ENCODE measurements at places on chromosomes 11 and 22.

- DNase-seq: peak; percentile 5
Observed at GRCh38 chr11:104968856-104969776, 742 bp upstream of the CASP4 start.

GRCh38 chr11:47791774-47792430, 24.8 kb upstream of the FNBP4 start:
- no peak for DNase-seq

DNA sequence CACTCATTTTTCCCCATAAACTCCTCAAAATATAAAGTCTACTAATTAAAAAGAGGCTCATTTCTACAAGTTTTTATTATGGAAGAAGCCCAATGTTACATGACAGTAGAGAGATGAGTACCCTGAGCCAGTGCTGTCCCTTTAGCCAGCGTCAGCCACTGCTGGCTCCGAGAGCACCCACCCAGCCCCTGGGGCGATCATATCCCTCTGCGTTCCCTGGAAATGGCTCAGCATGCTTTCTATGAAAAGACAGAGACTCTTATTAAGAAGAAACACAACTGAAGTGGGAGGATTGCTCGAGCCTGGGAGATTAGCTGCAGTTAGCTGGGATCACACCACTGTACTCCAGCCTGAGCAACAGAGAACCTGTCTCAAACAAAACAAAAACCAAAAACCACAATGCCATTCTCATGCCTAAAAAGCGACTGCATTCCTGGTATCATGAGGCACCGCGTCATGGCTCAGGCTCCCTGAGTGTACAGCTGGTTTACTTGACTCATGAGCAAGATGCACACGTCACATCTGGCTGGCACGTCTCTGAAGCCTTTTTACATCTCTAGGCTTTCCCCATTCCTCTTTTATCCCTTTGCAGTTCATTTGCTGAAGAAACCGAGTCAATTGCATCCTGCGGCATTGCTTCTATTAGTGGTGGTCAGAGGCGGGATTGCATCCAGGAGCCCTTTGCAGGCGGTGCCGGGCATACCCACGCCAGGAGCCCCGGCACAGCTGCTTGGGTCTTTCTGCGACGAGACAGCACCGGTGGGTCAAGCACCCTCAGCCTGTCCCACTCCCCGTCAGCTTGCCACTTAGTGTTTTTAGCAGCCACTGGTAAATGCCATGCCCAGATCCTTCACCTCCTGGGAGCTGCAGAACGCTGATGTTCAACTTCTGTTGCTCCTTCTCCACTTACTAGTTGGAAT, 119.9 kb downstream of the CTTN start:
- peak; percentile 11 for DNase-seq

DNA sequence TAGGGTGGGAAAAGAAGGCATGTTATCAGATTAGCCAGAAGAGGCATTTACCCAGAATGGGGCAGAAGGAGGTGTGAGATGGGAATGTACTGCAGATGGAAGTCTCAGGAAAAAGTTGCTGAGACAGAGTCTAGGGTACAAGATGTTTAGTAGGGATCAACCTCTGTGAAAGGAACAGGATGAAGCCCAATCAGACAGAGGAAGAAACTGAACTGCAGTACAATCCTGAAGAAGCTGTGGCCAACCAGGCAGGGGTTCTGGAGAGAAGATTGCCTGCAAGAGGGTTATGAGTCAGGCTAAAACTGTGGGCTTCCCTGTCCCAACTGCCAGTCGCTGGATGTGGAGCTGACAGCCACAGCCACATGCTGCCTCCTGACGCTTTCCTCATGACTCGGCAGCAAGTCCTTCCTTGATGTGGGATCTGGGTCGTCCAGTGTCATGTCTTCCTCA, 64.0 kb downstream of the CWC15 start:
- DNase-seq: peak; percentile 68

- DNase-seq: no peak
Observed at GRCh38 chr22:29798318-29798717, 31.1 kb downstream of the UQCR10 start.

DNA sequence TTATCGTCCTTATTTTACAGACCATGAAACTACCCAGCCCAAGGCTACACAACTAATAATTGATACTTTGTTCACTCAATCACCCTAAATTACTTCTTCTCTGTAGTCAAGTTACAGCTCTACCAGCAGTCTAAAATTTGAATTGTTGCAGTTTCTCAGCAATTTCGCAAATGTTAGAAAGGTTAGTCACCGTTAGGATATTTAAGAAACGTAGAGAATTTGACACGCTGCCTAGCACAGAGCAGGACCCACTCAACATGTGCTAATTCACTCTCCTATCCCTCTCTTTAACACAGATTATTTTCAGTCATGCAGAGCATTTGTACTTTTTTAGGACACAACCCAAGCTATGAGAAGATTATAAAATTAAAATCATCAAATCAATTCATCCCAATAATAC, 771.1 kb upstream of the LUZP2 start:
- DNase-seq: peak; percentile 26

GRCh38 chr11:537622-538430, 499 bp downstream of the LRRC56 start:
- DNase-seq: no peak

DNA sequence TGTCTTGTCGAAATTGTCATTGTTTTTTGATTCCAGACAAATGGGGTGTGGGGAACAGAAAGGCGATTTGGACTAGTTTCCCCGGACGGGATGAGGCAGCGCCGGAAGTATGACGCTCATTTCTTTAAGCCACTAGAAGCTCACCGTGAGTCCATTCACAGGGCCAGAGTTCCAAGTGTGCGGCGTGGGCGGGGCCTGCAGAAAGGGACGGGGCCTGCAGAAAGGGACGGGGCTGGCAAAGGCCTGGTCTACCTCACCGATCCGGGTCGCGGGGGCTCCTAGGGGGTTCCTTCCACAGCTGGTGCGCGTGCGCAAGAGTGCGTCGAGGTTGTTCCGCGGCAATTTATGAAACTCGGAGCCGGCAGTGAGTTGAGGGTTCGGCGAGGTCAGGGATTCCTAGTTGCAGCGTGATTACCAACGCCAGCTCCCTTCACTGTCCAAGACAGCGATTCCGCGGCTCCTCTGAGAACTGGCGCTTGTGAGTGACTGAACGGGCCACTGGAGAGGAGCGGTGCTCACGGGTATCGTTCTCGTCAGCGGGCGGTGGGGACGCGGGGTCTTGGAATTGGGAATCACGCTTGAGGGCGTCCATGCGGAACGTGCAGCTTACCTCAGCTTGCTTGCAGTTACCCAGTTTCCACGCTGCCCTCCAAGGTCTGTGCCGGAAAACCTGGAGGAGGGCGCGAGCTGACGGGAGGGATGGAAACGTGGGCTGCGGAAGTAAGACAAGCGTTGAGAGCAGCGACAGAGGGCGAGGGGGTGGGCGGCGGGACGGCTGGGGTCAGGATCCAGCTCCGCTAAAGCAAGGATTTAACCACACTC, at the start of gene ZNF215:
ZNF215 (plus strand) TSS at position 219 of the 822 bp plus-strand sequence. CDS start 5,847 bp downstream, outside the sequence.
- peak; percentile 83 for DNase-seq

DNA sequence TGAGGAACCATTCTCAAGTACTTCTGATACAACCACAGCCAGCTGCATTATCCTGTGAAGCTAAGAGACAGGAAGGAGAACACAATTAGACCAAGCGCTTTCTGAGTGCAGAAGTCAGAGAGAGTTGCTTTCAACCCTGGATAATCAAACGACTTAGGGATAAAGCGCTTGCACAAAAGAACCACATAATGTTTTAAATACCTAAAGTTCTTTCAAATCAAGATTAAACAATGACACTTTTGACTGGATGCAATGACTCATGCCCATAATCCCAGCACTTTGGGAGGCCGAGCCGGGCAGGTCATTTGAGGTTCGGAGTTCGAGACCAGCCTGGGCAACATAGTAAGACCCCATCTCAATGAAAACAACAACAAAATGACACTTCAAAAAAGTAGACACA, 145.1 kb downstream of the SWAP70 start:
- DNase-seq: peak; percentile 65

DNA sequence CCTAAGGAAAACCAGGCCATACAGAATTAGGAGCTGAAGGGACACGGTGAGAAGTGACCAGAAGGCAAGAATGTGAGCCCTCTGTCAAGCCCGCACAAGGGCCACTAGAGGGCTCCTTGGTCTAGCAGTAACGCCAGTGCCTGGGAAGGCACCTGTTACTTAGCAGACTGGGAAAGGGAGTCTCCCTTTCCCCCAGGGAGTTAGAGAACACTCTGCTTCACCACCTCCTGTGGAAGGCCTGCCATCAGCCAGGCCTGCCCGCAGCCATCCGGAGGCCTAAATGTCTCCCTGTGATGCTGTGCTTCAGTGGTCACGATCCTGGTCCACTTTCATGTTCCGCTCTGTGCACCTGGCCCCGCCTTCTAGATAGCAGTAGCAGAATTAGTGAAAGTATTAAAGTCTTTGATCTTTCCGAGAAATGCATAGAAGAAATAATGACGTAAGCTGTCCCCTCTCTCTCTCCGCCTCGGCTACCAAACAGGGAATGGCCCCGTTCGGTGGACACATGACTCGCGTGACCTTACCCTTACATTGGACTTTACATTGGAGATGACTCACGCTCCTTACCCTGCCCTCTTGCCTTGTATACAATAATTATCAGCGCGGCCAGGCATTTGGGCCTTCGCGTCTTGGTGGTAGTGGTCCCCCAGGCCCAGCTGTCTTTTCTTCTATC, 10.7 kb upstream of the GSTP1 start:
- peak; percentile 45 for DNase-seq

GRCh38 chr22:40107851-40108378, 69.8 kb upstream of the TNRC6B start:
- no peak for DNase-seq

- no peak for DNase-seq
Observed at GRCh38 chr11:45060707-45061106, 85.7 kb upstream of the PRDM11 start.

- DNase-seq: no peak
Observed at GRCh38 chr22:29319072-29319471, 3.6 kb upstream of the RASL10A start.

DNA sequence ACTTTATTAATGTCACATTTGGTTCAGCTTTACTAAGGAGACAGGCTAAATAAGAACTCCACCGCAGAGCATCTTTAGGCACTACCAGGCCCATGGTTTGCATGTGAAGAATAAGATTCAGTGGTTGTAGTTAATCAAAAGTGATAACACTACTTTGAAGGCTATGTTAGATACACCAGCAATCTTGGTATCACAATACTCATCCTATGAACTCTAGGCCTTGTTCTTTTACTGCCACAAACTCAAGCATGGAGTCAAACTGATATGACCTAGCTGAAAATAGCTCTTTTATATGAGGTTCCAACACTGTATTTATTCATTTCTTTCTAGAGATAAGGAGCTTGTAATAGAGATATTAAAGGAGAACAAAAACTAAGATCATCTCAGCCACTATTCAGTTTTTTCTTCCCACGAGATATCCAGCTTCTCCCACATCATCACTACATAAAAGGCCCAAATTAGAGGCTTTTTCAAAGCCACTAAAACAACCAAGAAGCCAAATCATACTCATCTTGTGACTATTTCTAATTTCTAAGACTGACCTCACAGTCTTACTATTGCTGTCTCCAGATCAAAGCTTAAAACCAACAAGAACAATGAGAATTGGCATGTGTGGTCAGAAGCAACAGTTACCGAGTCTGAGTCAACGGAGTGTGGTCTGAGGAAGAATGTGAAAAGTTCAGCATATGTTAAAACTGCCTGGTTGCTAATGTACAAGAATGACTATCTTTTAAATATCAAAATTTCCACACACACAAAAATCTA, 25.1 kb upstream of the GUCY1A2 start:
- peak; percentile 96 for DNase-seq

- DNase-seq: no peak
Observed at GRCh38 chr11:2524446-2525165, 79.8 kb downstream of the KCNQ1 start.

DNA sequence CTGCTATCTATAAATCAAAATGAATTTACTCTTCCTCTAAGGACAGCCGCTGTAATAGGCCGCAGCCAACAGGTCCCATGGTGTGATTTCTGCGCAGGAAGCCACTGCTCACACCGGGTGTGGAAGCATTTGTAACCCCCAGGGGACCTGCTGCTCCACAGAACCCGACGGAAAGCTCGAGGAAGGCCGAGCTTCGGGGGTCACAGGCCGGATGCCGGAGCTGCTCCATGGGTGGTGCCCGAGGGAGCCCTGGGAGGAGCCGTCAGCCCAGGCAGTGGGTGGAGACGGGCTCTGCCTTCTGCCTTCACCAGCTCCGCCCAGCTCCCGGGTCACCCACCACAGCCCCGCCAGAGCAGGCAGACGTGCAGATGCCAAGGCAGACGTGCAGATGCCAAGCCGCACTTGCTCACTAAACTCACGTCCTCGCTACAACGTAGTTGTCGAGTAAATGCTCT, 63.5 kb downstream of the BRD1 start:
- DNase-seq: no peak

DNA sequence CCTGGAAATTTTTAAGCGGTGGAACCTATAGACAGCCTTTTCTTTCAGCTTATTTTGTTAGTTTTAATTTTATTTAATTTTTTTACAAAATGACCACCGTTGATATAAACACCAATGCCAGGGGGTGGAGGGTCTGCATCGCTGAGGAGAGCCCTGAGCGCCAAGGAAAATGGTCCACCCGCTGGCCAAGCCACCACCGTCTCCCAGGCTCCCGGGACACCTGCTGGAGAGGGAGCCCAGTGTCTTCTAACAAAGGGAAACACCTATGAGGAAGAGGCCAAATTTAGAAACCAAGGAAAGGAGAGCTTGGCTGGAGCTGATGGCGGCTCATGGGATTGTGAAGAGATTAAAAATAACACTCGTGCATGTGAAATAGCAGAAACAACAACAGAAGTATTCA, 288 bp upstream of the KRTAP5-8 start:
- DNase-seq: no peak

DNA sequence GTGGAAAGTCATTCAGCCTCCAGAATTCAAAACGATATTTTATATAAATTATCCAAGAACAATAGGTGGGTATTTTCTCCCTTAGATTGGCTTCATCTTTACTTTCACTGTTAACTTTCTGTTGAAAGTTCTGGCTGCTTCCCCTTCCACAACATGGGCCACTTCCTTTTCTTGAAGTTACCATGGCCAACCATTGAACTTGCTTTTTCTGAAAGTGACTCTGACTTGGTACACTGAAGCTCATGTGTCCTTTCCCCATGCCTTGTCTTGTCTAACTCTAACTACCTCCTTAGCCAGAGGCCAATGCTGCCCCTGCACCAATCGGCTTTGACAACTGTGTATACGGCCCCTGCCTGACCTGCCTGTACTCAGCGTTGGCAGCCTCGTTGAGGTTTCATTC, 225.2 kb downstream of the FAT3 start:
- no peak for DNase-seq

DNA sequence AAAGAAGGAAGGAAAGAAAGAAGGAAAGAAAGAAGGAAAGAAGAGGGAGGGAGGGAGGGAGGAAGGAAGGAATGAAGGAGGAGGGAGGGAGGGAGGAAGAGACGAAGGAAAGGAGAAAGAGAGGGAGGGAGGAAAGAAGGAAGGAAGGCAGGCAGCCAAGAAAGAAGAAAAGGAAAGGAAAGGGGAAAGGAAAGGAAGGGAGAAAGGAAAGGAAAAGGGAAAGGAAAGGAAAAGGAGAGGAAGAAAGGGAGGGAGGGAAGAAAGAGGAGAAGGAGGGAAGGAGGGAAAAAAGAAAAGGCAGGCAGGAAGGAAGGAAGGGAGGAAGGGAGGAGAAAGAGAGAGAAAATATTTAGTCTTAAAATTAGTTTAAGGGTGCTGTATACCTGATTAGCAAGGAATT, 704.1 kb downstream of the LUZP2 start:
- DNase-seq: no peak

GRCh38 chr11:10604798-10605197, 36.3 kb upstream of the LYVE1 start:
- DNase-seq: no peak

Measured in brain microvascular endothelial cell (primary cell).